CD4-positive, alpha-beta T cell (primary cell): ENCODE measurements at places on chromosomes 4 and X.

GRCh38 chrX:29926056-29926455 lies 289.3 kb upstream of the MAGEB2 start:
- DNase-seq, result no peak

- no peak for DNase-seq
Observed at GRCh38 chr4:128688846-128689437, 120.6 kb upstream of the JADE1 start.

- no peak for DNase-seq
Observed at GRCh38 chrX:21398426-21398825, 24.2 kb downstream of the CNKSR2 start.

- DNase-seq, result no peak
Observed at GRCh38 chr4:14967982-14968381, 34.3 kb upstream of the CPEB2 start.

DNA sequence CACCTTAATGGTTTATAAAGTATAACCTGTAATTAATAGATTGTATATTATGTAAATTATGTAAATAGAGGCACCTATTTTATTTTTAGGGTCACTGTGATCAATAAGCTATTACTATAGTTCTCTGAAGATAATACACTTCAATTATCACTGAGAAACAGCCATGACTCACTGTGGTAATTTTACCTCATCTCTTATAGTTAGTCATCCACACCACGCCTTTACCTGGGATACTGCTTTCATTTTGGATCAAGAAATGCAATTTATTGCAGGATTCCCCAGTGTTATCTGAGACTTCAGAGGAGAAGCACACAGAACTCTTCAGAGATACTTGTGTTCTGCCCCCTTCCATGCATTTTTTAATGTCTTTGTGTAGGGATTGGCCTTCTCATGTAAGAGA lies 348.1 kb upstream of the ATOH1 start:
- DNase-seq, result no peak

DNA sequence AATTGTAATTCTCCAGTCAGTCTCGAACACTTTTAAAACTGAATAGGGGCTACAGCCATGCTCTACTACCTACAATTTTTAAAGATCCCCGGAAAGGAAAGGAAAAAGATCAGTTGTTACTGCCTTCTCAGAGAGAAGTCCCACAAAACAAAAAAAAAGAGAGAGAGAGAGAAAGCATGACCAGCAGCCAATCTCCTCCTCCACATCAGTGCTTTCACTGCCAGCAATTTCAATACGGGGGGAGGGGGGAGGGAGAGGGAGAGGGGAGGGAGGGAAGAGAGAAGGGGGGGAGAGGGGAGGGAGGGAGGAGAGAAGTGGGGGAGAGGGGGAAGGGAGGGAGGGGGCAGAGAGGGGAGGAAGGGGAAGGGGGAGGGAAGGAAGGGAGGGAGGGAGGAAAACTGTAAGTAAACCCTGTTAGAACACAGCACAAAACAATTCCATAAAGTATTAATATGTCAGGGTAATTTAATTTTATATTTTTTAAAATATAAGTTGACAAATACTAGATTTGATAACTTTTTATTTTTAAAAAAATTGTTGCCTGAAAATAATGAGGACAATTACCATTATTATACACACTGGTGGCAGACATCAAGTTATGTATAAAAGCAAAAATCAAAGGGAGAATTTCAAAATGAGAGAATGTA lies 108.0 kb downstream of the LRBA start:
- no peak for DNase-seq

- DNase-seq, result no peak
Observed at GRCh38 chr4:158933236-158933635, 164.4 kb downstream of the FNIP2 start.

DNA sequence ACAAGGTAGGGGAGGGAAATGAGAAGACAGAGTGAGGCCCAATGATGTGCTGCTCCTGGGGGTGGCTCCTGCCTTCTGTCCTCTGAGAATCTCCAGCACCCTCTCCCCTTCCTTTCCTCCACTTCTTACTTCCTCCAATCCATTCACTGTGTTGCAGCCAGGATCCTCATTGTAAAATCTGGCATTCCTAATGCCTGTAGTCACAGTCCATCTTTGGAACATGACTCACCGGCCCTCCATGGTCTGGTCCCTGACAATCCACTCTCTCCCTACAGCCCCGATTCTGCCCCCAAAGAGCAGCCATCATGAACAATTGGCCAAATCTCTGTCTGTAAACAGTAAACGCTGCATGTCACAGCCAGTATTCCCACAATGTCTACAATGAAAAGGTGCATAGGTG lies 72.9 kb downstream of the CLNK start:
- no peak for DNase-seq

DNA sequence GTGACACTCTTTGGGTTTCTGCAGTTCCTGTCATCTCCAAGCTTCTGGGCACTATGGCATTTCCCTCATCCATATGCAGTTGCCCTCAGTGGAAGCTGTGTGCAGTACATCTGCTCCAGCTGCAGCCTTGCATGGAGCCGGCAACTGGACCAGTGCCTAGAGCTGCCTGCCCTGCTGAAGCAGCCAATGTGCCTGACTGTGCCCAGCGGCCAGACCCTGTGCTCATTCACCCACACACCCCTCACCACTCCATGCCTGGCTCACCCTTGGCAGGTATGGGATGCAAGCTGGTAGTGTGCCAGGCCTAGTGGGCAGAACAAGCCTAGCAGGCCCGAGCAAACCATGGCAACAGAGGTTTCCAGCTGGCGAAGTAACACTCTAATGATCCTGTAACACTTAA lies 370.8 kb downstream of the FSTL5 start:
- no peak for DNase-seq

- DNase-seq, result no peak
Observed at GRCh38 chr4:5874811-5875449, 18.0 kb downstream of the CRMP1 start.

GRCh38 chrX:151225843-151226242 lies 49.5 kb downstream of the GPR50 start:
- no peak for DNase-seq

DNA sequence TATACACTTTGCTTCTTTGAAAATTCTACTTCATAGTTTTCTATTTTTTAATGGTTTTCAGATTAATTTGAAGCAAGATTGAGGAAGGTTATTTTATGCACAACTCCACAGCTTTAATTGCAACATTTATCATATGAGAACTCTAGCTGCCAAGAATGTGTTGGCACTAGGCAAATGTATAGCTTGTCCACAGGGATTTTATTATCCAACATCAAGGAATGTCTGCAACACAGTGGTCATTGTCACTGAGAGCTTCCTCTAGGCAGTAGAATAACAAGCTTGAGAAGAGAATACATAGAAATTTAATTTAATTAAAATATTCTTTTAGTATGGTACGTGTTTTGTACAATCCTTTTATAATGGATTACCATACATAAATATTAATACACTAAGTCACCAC lies 1600.8 kb downstream of the ARAP2 start:
- DNase-seq, result no peak

GRCh38 chrX:63658920-63659319 lies 126.1 kb downstream of the ARHGEF9 start:
- no peak for DNase-seq

- no peak for DNase-seq
Observed at GRCh38 chrX:112147206-112147605, 64.6 kb upstream of the TRPC5 start.

- no peak for DNase-seq
Observed at GRCh38 chrX:45935408-45935807, 609.8 kb downstream of the ZNF674 start.

GRCh38 chrX:111165902-111166301 lies 69.9 kb downstream of the PAK3 start:
- no peak for DNase-seq

DNA sequence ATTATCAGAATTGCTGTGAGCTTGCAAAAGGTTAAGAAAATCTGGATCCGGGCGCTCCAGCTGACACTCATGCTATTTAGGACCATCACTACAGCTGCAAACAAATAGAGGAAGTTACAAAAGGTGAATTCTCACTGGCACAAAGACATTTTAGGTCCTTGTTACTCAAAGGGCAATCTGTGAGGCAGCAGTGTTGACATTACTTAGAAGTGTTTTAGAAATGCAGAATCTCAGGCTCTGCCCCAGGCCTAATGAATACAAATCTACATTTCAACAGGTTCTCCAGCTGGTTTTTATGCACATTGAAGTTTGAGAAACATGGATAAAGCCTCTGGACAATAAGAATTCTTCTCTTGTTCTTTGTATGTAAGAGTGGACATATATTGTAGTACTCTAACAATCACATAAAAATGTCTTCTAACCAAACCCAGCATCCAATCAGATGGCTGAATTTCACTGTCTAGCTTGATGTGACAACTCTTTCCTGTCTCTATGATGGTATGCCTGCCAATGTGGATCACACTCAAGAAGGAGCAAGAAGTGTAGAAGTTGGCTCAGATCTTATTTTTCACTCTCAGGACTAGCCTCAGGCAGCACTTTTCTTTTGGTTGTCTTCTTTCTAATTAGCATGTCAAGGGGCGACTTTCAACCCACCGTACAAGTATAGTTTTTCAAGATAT lies 18.8 kb downstream of the SLC7A11 start:
- no peak for DNase-seq

- DNase-seq, result no peak
Observed at GRCh38 chr4:29046781-29047180, 1673.4 kb upstream of the PCDH7 start.

DNA sequence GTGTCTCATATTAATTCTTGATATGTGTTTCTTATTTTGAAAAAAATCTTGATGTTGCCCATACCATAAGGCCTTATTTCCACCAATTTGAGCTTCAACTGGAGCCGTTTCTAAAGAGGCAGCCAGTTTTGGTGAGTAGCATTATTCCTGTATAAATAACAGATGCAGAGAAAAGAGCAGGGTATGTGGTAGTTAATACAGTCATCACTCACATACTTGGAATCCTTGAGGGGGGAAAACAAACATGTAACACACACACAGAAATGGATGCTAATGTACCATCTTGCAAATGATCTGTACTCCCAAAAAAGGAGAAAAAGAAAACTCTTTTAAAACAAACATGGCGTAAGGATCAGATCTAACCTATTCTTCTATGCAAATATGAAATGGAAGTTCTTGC lies 389.7 kb downstream of the GPM6A start:
- no peak for DNase-seq

DNA sequence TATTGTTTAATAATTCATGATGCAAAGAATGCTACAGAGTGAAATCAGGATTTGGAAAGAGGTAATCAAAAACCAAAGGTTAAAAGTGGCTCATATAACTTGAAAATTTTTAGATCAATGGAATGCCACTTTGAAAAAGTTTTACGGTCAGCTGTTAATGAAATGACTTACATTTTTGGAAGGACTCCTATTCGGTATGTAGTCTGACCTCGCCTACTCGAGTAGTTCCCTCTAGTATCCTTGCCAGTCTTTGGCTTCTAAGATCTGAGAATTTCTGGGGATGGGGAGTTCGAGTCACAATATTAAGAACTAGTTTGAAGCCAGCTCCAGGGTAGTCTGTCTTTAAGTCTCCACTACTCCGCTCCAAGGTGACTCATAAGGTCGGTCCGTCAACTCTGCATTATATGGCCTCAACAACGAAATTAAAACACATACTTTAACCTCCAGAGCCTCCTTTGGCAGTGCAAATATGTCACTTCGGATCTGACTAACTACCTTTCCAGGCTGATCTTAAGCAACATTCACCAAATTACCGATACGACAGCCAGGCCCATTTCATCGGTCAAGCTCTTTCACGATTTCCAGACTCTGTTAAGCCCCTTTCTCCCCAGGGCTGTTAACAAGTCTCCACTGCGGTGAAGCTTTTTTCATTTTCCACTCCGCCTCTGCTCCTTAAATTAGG lies 733 bp upstream of the NAA15 start:
- no peak for DNase-seq

- no peak for DNase-seq
Observed at GRCh38 chr4:149605601-149606378, 209.9 kb downstream of the IQCM start.

GRCh38 chrX:53288189-53288588 lies 6.8 kb upstream of the IQSEC2 start:
- no peak for DNase-seq

DNA sequence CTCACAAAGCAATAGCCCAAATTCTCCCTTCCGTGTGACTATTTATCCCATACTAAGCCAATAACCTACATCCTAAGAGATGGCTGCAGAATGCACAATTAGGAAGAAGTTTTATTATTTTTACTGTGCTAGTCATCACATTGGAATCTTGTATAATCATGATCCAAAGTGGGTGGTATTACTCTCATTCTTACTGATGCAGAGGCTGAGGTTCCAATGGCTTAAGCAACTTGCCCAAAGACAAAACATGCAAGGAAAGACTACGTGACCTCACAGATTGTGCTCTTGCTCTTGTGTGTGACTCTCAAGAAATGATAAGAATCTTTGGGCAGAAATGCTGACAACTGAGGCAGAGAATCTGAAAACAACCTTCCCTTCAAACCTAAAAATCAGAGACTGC lies 212.2 kb downstream of the LDB2 start:
- DNase-seq, result no peak

DNA sequence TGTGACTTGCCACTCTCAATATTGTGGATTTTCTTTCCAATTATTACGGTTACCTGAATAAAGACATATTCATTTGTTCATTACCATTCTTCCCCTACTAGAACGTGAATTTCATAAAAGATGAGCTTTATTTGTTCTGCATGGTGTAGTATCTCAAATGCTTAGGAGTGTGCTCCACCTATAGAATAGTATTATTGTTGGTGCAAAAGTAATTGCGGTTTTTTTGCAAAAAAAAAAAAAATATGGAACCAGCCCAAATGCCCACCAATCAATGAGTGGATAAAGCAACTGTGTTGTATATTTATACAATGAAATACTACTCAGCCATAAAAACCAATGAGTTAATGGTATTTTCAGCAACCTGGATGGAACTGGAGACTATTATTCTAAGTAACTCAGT lies 525.5 kb upstream of the PRKX start:
- DNase-seq, result no peak

DNA sequence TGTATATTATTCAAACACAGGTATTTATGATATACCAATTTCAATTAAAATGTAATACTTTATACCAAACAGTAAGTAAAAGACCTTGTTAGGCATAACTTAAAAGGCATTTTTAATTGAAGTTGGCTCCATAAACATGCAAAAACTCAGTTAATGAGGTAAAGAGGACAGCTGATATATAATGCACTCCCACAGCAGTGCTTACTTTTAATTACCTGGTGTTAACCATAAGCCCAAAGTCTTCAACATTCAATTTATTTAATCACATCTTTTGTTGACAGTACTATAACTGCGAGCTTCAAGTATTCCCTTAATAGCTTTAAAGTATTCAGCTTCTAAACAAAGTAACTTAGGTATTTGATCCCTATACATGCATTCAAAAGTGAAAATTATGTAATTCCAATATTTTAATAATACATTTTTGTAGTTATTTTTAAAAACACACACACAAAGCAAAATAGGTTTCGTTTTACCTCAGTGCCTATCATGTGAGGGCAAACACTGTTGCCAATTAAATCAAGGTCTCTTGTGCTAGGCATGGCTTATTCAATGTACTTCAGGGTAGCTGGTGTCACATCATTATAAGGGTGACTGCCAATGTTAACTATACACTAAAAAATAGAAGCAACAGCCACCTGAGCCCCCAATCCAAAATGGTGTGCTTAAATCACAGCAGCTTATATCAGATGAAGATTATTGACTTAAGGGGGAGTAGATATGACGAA lies 197.1 kb downstream of the LRBA start:
- no peak for DNase-seq
